ENCODE measurements at places on chromosomes 6 and 20.

GRCh38 chr6:163732479-163732878, 318.0 kb downstream of the QKI start:
- DNase-seq: no peak

GRCh38 chr6:116328528-116328903, 42.2 kb upstream of the DSE start:
- DNase-seq: no peak

- no peak for DNase-seq
These were observed 34.6 kb upstream of the PNPLA1 start for GRCh38 chr6:36235309-36235708.

DNA sequence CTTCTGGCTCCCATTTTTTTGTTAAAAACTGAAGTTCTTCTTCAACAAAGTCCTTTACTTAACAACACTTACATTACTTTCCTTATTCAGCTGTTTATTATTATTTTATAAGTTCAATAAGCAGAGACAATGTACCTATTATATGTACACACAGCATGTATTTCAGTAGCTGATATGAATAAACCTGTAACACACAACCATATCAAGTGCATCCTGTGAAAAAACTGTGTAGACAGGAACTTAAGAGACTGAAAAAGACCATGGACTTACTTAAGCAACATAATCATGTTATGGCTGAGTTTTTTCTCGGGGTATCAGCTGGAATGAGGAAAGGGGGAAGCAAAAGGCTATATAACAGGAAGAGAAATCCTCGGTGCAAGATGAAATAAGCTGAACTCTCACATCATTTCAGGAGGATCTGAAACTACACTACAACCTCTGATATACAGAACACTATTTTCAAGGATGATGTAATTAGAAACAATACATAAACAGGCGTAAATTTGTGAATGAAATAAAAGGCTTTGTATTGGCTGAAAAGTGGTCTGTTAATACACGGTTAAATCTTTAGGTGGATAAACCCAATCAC, 70.9 kb downstream of the REV3L start:
- DNase-seq: no peak

- no peak for DNase-seq
These were observed 87.8 kb upstream of the HS3ST5 start for GRCh38 chr6:114430534-114431124.

DNA sequence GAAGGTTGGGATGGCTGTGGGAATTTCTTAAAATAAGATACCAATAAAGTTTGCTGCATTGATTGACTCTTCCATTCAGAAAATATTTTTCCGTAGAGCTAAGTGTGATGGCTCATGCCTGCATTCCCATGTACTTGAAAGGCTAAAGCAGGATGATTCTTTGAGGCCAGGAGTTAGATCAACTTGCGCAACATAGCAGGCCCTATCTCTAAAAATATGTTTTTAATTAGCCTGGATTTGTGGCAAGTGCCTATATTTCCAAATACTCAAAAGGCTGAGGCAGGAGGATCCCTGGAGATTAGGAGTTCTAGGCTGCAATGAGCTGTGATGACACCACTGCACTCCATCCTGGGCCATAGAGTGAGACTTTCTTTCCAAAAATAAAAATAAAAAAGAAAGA, 431.2 kb upstream of the PTCHD4 start:
- no peak for DNase-seq

DNA sequence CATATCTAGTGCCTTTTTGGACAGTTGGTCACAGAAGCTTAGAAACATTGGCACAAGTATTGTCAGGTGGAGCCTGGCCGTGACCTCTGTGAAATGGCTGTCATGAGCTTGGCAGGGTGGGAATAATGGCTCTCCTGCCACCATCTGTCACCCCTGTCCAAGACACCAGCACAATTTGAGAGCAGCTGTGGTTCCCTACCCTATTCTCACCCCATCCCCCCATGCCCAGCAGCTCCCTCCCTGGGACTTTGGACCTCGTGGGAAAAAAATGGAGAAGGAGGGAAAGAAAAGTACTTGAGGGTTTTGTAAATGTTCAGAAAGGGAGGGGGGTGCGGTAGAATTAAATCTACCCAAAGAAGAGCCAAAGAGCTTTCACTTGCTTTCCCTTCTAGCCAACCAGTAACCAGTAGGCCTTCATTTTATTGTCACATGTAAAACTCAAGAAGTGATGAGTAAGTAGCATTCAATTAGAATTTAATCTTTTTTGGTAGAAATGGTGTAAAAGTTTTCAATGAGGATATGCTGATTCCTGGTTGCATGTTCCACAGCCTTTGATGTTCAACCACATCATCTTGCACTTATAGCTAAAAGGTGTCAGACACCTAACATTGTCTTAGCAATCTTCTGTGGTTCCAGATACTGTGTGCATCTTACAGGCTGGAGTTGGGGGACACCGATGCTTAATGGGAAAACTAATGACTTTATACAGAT, 263.5 kb upstream of the TAB2 start:
- DNase-seq: no peak

GRCh38 chr6:83430611-83431544, at the start of gene ME1:
TSS of gene ME1 (minus strand) at chr6:83431051. CDS start at chr6:83430954, 97 bp downstream.
- DNase-seq: no peak

- no peak for DNase-seq
These were observed 9.9 kb upstream of the SLC17A3 start for GRCh38 chr6:25883991-25884390.

GRCh38 chr20:61759286-61760065, 306.2 kb downstream of the TAF4 start:
- no peak for DNase-seq

DNA sequence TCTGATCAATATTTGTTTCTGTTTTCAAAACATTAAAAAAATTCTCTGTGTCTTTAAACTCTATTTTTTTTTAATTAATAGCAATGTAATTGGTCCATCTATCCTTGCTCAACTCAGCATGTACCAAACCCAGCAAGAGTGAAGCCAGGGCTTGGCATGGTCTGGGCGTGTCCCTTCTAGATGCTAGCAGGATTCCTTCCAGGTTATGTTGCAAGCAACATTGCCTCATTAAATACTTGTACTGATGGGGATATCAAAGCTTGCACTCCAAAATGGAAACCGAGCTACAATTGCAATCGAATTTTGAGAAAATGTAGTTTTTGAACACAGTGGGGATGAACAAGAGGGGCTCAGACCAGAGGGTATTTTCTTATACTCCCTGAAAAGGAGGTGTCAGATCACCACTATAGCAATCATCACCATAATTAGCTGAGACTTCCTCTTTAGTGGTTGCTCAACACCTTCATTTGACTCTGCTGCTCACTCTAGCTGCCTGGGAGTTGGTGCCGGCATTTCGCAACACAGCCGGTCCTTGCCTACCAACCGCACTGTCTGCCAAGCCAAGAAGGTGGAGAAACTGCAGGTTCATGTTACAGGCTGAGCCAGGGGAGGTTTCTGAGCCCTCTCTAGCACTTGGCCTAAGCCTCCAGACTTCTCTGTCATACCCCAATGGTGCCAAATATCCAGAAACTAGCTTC, 67.8 kb upstream of the RALGAPA2 start:
- DNase-seq: no peak

GRCh38 chr20:58154113-58154512, 74.3 kb downstream of the ANKRD60 start:
- DNase-seq: no peak

GRCh38 chr20:2872459-2873009, 747 bp upstream of the PTPRA start:
- peak; percentile 51 for DNase-seq

DNA sequence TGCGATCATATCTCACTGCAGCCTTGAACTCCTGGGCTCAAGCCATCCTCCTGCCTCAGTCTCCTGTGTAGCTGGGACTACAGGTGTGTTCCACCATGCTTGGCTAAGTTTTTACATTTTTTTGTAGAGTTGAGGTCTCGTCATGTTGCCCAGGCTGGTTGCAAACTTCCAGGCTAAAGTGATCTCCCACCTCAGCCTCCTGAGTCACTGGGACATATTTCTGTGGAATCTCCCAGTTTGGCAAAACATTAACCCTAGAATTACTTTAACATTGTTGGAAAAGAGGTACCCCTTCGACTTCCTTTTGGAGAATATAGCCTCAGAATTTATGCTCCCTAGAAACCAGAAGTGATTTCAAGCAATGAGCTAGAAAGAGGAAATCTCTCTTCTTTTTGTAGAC, 57.2 kb downstream of the SHLD1 start:
- DNase-seq: no peak

GRCh38 chr6:151310852-151311767, 71.3 kb downstream of the AKAP12 start:
- no peak for DNase-seq

DNA sequence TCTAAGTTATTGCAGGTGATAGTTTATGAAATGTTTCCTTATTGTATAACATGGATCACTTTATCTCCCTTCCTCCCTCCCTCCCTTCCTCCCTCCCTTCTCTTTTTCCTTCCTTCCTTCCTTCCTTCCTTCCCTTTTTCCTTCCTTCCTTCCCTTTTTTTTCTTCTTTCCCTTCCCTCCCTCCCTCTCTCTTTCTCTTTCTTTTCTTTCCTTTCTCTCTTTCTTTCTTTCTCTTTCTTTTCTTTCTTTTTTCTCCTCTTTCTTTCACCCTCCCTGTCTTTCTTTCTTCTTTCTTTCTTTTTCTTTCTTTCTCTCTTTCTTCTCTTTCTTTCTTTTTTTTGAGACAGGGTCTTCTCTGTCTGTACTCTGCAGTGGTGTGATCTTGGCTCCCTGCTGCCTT, 5.8 kb downstream of the OR2B3 start:
- DNase-seq: no peak

GRCh38 chr6:98894810-98895209, 52.9 kb downstream of the FBXL4 start:
- no peak for DNase-seq

GRCh38 chr6:31945507-31946369, at the start of gene CFB:
TSS of gene CFB (plus strand) at chr6:31946095. CDS start at chr6:31946222, 127 bp downstream.
- no peak for DNase-seq

DNA sequence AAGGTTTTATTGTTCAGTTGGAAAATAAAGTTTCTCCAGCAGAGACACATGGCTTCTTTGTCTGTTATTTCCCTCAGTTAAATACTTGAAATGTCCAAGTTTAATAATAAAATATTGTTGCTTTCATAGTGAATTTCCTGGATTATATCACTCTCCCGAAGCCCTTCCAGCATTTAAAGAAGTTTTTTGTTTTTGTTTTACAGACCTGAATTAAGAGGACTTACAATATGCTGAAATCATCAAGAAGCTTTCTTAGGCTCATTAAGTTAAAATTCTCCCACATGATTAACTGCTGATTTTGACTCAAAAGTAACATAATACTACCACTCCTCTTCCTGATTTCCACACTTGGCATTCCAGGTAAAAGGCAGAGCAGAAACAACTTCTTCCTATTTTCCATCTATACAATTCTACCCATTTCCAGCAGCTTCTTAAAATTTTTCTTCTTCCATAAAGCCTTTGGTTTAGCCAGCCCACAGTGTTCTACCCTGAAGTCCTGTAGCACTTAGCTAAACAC, 35.8 kb downstream of the PDSS2 start:
- no peak for DNase-seq

DNA sequence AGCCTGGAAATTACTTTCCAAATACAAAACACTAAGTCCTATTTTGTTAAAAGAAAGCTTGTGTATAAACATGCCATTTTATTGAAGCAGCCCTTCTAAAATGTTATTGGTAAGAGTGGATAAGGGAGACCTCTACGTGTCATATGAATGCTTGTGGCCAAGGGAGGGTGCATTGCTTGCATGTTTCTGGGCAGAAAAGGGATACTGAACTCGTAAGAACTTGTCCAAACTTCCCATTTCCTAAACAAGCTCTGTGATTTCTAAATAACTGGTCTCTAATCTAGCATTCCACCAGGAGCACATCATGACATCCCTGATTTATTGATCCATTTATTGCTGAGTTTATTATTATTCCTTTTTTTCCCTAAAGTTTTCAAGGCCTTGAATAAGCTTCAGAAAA, 474.1 kb downstream of the CD109 start:
- no peak for DNase-seq

DNA sequence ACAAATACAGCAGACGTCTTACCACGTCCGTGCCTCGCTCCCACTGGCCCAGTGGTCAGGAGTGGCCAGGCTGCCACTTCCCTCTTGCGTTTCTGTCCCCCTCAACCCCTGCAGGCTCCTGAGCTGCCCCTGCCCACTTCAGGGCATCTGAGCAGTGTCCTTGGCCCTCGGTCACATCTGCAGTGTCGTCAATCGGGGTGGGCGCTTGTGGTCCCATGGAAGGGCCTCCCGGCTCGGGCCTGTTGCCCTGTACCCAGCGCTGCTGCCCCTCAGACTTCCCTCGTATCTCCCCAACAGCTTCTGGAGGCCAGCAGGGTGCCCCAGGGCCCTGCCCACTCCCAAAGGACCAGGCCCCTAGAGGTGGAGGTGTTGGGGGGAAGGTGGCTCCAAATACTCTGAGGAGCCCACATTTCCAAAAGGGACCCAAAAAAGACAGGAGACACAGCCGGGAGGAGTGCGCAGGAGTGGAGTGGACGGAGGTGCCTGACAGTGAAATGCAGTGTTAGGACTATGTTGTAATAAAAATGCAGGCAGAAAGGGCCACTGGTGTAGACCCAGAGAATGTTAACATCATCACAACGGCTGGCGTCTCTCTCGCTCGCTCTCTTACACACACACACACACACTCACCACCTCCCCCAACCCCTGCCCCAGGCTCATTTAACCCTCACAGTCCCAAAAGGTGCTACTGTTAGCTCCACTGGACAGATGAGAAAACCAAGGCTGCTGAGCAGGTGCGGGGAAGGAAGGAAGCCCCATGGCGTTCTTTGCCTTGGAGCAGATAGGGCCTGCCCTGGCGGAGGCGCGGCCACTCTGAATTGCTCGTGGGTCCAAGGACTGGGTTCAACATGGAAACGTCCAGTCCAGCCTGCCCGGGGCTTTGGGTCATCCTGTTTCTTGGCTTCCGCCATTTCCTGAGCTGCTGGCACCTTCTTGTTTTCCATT, 343.9 kb downstream of the ZFAND3 start:
- no peak for DNase-seq

DNA sequence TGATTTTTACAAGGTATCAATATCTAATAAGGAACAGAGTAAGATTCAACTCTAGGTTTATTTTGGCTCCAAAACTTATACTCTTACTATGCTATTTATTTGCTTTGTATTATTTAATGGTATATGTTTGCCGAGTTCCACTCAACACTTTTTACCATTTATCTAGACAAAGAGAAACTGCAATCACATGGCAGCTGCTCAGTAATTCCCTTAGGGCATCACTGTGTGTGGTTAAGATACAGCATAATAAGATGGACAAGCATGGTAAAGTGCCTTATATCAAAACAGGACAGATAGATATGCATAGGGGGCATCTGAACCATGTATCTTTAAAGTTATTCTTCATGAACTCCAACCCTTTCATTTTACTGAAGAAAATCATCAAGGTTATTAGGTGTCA, 483.0 kb upstream of the ID4 start:
- DNase-seq: no peak

- DNase-seq: no peak
These were observed 141.8 kb upstream of the BMP5 start for GRCh38 chr6:56017198-56017597.

DNA sequence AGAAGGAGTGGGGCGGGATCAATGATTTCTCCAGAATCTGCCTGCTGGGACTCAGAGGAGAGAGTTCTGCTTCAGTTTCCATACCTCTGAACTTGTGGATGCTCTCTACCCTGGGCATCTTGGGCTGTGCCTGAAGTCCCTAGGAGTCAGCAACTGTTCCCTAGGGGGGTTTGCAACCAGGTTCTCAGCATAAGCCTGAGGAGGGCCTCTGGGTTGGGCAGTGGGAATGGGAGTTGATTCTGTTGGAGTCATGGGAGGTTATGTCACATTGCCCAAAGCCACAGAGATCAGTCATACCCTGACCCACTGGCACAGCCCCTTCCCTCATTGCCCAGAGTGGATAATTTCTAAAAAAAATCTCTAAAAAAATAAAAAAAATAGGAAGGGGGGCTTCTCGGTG, 47.4 kb downstream of the MOCS1 start:
- DNase-seq: no peak

- DNase-seq: no peak
These were observed 155.5 kb downstream of the BCAS1 start for GRCh38 chr20:53914781-53915445.
